ENCODE measurements at places on chromosomes 1 and 21.

DNA sequence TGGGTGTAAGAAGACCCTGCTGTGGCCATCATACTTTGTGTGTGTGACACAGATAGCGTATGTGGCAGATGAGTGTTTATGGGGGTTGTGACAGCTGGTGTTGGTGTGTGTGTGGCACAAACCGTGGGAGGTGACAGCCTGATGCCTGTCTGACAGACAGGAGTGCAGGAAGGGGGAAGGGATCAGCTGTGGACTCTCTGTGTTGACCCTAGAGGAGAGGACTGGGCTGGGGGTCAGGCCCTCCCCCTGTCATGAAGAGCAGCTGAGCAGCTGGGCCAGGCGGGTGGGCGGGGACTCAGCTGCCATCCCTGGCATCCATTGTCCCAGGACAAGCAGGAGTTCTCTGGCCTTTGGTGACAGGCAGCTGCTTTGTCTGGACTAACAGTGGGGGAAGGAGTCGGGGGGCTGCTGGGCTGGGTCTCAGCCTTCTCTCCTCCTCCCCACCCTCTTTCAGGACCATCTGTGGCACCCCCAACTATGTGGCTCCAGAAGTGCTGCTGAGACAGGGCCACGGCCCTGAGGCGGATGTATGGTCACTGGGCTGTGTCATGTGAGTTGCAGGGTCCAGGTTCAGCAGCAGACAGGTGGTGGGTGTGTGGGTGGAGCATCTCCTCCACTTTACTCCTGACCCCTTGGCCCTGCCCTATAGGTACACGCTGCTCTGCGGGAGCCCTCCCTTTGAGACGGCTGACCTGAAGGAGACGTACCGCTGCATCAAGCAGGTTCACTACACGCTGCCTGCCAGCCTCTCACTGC, 2.3 kb downstream of the PLK3 start:
- DNase-seq: no peak

GRCh38 chr21:26025536-26026512, 144.7 kb downstream of the APP start:
- DNase-seq: no peak

DNA sequence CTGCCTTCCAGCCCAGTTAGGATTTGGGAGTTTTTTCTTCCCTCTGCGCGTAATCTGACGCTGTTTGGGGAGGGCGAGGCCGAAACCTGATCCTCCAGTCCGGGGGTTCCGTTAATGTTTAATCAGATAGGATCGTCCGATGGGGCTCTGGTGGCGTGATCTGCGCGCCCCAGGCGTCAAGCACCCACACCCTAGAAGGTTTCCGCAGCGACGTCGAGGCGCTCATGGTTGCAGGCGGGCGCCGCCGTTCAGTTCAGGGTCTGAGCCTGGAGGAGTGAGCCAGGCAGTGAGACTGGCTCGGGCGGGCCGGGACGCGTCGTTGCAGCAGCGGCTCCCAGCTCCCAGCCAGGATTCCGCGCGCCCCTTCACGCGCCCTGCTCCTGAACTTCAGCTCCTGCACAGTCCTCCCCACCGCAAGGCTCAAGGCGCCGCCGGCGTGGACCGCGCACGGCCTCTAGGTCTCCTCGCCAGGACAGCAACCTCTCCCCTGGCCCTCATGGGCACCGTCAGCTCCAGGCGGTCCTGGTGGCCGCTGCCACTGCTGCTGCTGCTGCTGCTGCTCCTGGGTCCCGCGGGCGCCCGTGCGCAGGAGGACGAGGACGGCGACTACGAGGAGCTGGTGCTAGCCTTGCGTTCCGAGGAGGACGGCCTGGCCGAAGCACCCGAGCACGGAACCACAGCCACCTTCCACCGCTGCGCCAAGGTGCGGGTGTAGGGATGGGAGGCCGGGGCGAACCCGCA, at the start of gene PCSK9:
PCSK9 (plus strand) TSS at position 207 of the 741 bp plus-strand sequence; CDS start at position 497, 290 bp downstream.
- no peak for DNase-seq

GRCh38 chr1:11531314-11531870, 52.4 kb downstream of the DISP3 start:
- DNase-seq: no peak

DNA sequence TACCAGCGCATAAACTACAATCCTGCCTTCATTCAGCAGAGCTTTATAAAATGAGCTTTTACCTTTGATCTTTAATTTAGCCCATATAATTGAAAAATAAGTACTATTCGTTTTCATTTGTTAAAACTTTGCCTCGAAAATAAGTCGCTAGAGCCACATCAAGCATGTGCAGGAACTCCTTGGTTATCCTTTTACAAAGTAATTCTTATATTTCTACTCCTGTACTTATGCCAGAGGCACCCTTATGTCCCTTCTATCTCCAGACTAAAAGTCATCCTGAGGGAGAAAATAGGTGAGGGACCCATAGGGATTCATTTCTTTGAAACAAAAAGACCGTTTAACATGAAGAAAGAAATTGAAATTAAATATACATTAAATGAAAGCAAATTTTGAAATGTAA, 278.2 kb upstream of the C1orf105 start:
- DNase-seq: no peak
